Esophagus squamous epithelium (tissue), 5 donors: ENCODE measurements at places on chromosomes 12 and 14. TPM values are rescaled to one million over a fixed set of nuclear protein-coding genes. Genes with fewer than 3 reads are reported as not detected.

Gene NFATC4
- 15.5 TPM for total RNA-seq

Gene GALNT6
- 6.4 TPM for total RNA-seq

Gene CEBPE
- total RNA-seq: not detected

Gene BCL7A
- total RNA-seq: 6.7 TPM

Gene HOXC10
- 0.31 TPM for total RNA-seq

Gene IL23A
- 2.6 TPM for total RNA-seq

Gene ATP23
- total RNA-seq: 2.0 TPM

Gene ERP27
- 1.9 TPM for total RNA-seq

Gene PARP2
- 12.2 TPM for total RNA-seq

Gene VDR
- 25.0 TPM for total RNA-seq

Gene ZNF219
- 47.1 TPM for total RNA-seq

Gene CD27
- 4.2 TPM for total RNA-seq

Gene SERPINA10
- not detected for total RNA-seq

Gene MYBPC1
- not detected for total RNA-seq

Gene RNASE3
- not detected for total RNA-seq

Gene CLEC2A
- total RNA-seq: not detected
